Right lung (tissue), 10 donors: ENCODE measurements at places on chromosomes 5 and 9.

DNA sequence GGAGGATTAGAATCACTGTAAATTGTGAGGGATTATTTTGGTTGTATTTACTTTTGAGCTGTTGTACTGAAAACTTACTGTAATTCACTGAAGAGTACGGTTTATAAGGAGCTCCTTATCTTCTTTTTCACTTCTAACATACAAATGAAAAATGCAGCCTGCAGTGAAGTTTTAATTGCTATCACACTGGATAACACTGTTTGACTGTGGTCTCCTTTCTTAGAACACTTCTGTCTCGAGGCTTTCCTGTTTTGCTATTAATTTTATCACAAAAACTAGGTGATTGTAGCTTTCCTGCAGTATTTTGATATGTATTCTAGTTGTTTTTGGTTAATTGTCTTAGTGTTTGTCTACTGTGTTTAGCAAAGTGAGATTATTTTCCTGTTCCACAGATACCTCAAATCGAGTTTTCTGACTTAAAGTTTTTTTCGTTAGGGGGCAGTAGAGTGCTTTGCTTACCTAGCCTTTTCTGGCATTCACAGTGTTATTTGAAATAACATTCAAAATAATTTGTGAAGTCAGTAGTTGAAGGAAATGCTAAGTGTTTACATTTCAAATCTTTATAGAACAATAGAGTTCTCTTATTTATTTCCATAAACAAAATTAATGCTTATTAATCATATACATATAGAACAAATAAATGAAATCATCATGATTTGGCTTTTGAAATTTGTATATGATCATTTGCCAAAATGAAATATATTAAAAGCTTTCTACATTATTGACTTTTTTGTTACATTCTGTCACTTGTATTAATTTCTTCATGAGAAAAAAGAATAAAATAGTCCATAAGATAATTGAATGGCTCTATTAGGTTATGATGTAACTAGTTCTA lies 52.9 kb downstream of the COMMD10 start:
- peak; percentile 35 for DNase-seq

DNA sequence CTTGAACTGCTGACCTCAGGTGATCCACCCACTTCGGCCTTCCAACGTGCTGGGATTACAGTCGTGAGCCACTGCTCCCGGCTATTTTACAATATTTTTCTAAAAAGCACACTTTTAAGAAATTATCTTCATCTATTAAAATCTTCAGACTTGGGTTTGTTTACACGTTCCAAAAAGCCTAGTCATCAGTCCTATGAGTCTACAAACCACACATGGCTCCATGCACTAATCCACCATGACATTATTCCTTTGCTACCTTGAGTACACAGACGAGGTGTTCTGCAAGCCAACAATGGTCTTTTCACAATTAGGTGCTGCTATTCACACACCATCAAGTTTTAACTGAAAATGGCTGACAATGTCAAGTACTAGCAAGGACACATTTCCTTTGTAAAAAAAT lies 41.0 kb downstream of the TRPM6 start:
- DNase-seq: no peak

- no peak for DNase-seq
Observed at GRCh38 chr5:146816775-146817387, 61.7 kb downstream of the PPP2R2B start.

DNA sequence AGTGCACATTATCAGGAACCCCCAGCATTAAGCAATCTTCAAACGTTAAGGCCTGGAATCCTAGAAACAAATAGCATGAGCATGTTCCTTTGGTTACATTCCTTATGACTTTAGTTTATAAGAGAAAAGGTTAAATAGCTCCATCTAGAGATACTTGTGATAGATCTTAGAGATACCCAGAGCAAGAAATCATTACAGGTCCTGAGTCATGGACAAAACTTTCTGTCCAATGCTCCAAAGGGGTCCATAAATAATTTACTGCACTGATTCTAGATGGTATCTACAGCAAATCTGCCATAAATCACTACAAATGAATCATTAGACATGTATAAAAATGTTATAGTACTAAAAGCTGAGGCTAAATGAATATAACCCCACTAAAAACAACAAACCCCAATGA lies 139.6 kb downstream of the HTR1A start:
- no peak for DNase-seq

GRCh38 chr5:83925321-83925954 lies 204.8 kb upstream of the HAPLN1 start:
- no peak for DNase-seq

GRCh38 chr5:2538169-2538568 lies 213.3 kb downstream of the IRX2 start:
- no peak for DNase-seq

DNA sequence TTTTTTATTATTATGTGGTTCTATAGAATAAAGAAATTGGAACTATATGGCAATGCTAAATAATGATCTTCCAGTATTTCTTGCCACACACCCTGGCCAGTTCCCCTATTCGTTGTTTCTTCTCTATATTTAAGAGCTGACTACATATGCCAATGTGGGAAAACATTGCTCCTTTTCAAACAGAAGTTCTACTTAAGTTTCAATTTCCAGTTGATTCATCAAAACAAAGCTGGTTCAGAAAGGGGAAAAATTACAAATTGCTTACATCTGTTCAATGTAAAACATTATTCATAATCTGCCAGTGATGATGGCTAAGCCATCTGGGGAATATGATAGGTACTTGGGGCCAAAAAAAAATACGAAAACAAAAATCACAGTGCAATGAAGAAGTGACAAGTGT lies 76.9 kb downstream of the ST8SIA4 start:
- DNase-seq: no peak

GRCh38 chr9:110115826-110116542 lies 92.0 kb downstream of the C9orf152 start:
- DNase-seq: no peak

DNA sequence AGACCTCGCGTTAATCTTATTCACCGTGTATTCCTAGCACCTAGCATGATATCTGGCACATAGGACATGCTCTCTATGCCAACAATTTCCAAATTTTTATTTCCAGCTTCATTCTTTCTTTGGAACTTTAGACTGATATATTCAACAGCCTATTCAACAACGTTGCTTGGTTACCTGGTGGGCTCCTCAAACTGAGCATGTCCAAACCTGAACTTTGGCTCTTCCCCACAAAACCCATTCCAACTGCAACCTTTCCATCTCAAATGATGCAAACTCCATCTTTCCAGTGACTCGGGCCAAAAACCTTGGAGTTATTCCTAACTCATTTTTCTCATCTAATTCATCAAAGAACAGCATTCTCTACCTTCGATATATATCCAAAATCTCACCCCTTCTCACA lies 525.2 kb downstream of the AGTPBP1 start:
- no peak for DNase-seq

- no peak for DNase-seq
Observed at GRCh38 chr5:170095646-170096045, 10.1 kb upstream of the FOXI1 start.

DNA sequence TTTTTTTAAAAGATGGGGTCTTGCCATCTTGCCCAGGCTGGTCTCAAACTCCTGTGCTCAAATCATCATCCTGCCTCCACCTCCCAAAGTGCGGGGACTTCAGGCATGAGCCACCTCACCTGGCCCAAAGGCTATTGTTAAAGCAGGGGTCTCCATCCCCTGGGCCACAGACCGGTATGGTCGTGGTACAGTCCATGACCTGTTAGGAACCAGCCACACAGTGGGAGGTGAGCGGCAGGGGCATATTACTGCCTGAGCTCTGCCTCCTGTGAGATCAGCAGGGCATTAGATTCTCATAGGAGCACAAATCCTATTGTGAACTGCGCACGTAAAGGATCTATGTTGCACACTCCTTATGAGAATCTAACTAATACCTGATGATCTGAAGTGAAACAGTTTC lies 7.3 kb upstream of the NOL6 start:
- no peak for DNase-seq

DNA sequence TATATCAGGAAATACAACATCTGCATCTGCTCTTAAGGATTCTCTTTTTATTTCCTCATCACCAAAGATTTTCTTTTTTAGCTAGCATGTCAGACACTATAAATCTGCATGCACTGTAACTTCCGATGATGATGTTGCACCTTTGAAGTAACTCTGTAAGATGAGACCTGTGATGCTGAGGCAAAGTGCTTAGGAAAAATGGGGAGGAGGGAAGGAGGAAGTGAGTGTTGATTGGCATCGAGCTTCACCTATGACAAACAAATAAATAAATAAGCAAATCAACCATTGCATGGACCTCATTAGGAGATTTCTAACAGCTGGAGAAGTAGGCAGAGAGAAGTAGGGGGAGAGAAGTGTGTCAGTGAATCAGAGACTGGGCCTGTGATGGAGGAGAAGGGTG lies 52.6 kb downstream of the ENC1 start:
- DNase-seq: no peak

GRCh38 chr5:124941051-124942049 lies 194.9 kb upstream of the ZNF608 start:
- no peak for DNase-seq

DNA sequence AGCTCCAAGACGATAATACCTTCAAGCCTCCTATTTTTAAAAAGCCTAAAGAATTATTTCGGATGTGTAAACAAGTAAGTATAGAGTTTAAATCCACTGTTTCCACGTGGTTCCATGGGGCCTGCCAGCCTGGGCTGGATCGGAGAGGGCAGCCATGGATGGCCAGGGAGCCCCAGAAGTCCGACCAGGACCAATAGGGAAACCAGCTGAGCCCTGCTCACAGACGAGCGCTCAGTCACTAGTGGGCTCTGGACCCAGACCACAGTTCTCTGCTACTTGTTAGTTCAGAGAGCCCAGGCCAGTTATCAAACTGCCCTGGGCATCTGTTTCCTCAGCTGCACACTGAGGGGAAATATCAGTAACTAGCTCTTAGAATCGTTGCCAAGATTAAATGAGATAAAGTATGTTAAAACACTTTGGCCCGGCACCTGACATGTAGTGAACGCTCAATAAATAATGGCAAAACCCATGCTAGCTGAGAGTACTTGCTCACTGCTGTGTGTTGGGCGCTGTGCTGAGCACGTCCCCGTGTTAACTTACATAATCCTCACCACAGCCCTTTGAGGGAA lies 124.8 kb downstream of the RGS3 start:
- DNase-seq: no peak

- DNase-seq: no peak
Observed at GRCh38 chr5:142491679-142492078, 166.9 kb upstream of the SPRY4 start.

GRCh38 chr9:129568560-129569501 lies 52.1 kb downstream of the C9orf50 start:
- peak; percentile 70 for DNase-seq

DNA sequence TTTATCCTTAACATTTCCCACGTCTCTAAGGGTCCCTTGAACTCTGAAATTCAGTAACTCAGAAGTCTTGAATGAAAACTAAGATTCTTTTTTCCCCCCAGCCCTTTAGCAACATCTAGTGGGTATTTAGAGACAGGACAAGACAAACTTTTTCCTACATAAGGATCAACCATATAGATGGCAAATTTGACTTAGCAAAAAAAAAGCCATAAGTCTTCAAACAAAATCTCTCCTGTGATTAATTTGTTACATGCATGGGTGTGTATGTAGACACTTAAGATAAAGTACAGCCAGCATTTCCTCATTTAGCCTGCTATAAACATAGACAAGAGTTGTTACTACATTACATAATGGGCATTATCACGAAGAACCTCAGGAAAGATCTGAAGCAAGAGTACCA lies 29.1 kb upstream of the ANKRD31 start:
- no peak for DNase-seq

DNA sequence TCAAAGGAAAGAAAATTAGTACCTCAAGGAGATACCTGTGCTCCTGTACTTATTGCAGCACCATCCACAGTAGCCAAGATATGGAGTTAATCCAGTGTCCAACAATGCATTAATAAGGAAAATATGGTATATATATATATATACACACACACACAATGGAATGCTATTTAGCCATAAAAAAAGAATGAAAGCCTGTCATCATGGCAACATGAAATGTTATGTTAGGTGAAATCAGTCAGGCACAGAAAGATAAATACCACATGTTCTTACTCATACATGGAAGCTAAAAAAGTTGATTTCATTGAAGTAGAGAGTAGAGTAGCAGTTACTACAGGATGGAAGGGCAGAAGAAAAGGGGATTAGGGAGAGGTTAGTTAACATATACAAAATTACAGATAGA lies 601.5 kb downstream of the ANXA1 start:
- no peak for DNase-seq
